Esophagus squamous epithelium (tissue), 5 donors: ENCODE measurements at places on chromosomes 5 and 9.

GRCh38 chr5:82861701-82862100 is 215.5 kb downstream of the TMEM167A start:
- no peak for DNase-seq

DNA sequence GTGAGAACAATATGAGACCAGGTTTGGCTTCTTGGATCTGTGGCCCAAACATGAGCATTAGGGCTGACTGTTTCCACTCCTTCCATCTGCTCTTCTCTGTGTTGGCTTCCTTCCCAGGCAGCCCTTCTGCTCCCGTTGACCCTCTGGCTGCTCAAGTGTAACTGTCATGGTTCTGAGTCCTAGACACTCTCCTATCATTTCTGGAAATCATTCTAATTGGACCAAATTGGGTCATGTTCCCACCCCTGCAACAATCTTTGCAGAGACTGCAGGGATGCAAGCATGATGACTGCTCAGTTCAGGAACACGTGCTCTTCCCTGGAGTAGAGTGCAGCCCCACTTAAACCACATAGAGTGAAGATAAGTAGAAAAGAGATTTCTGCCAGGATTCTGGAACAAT is 741.4 kb downstream of the TAF11L14 start:
- DNase-seq = no peak

DNA sequence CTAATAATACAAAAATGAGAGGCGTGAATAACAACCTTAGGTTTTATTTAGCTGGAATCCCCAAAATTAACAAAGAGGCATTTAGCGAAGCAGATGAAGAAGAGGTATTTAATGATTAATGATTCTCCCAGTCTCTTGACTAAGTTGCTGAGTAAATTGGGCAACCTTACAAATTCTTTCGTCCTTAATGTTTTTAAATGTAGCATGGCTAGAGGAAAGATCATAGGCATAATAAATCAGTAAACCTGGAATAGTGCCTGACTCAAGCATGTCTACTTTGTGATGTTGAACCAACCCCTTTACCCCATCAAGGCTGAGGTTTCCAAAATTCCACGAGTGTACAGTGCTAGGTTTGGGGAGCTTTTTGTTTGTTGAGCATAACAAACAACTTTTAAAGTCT is 7.9 kb downstream of the BHMT start:
- DNase-seq = no peak

DNA sequence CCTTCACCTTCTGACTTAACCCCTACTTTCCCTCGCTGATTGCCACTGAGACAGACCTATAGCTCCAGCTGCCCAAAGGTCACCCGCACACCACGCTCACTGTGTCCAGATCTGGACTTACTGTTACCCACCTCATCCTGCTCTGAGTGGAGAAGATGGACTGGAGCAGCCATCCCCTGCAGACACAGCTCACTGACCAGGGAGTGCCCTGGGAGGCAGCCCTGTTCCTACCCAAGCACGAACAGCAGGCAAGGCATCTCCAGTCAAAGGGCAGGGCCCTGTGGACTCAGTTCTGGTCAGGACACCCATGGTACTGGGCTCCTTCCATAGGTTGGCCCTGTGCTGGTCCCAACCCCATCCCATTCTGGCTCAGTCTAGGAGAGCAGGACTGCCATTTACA is 9.5 kb upstream of the BARX1 start:
- no peak for DNase-seq

DNA sequence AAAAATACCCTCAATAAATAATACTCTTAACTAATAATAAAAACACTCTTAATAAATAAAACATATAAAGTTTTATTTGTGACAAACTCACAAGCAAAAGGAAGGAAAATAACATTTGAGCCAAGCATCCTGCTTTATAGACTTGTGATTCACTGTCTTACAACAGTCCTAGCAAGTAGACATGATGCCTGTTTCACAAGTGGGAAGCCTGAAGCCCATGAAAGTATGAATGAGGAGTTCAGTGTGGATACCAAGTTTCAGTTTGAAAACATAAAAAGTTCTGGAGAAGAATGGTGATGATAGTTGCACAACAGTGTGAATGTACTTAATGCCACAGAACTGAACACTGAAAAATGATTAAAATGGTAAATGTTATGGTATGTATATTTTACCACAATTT is 10.9 kb downstream of the HABP4 start:
- DNase-seq = no peak

DNA sequence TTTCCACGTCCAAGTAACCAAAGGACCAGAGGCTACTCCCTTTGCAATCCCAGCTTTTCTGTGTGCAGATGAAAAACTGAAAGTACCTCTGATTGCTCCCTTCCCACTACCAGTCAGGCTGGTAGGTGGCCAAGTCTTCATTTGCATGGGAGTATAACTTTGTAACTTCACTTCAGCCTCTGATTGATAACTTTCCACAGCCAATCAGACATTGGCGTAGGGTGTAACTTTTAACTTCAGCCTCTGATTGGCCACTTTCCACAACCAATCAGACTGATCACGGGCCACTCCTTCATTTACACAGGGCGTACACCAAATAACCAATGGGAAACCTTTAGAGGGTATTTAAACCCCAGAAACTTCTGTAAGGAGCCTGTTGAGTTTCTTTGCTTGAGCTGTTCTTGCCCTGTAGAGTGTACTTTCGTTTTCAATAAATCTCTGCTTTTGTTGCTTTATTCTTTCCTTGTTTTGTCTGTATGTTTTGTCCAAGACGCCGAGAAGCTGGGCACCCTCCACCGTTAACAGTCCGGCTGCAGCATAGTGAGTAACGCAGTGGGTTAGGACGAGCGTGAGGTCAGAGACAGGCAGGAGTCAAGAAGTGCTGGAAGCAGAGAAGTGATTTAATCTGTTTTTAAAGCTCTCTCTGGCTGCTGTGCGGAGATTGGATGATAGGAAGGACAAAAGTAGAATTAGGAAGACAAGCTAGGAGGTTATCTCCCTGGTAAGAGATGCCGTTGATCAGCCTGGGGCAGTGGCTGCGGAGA is 3.5 kb upstream of the EXOSC2 start:
- no peak for DNase-seq

- DNase-seq = no peak
Measured at GRCh38 chr5:123180676-123181393, 91.8 kb downstream of the PRDM6 start.

DNA sequence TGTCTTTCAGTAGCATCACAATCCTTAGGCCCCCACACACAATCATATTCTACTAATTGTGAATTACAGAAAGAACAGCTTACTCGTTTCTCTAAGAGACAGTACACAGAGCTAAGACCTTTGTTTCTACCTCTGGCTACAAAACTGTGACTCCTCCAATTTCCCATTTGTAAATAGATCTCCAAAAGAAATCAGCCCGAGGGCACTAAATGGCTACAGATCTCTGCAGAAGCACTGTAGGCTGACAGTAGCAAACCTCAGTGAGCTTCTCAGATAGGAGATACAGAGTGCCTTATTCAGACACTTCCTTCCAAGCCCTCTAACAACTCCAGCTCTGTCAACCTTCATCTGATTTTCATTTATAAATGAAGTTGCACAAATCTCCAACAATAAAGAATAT is 51.0 kb downstream of the EFNA5 start:
- DNase-seq = no peak

GRCh38 chr9:95103281-95103771 is 214.2 kb downstream of the FANCC start:
- no peak for DNase-seq

GRCh38 chr5:151051066-151051930 is 29.5 kb downstream of the TNIP1 start:
- DNase-seq = no peak

DNA sequence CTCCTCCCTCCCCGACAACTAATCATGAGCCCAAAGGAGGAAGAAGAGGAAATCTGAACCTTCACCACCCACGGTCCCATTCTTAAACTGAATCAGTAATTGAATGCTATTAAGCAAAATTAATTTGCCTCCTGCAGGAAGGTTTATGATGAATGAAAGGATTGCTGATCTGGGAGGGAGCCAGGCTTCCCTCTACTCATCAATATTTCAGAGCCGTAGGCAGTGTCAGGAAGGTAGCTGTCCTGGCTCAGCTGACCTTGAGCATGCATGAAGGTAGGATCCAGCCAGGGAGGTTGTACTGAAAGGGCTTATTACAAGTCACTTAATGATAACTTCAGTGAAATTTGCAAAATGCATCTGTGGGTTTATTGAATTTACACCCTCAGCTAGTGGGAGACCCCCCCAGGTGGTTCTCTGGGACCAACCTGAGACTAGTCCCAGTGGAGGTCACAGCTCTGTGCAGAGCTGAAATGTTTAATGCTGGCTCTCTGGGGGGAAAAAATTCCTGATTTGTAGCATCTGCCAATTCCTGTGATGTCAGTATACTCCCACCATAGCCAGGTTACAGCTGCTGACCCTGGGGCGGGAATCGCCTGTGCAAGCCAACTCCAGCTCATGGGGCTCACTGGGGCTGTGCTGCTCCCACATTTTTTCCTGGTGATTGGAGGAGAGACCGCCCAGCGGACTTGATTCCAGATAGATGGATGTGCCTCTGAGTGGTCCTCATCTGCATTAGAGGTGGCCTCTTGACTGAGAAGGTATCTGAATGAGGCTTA is 47.9 kb upstream of the NCS1 start:
- no peak for DNase-seq

DNA sequence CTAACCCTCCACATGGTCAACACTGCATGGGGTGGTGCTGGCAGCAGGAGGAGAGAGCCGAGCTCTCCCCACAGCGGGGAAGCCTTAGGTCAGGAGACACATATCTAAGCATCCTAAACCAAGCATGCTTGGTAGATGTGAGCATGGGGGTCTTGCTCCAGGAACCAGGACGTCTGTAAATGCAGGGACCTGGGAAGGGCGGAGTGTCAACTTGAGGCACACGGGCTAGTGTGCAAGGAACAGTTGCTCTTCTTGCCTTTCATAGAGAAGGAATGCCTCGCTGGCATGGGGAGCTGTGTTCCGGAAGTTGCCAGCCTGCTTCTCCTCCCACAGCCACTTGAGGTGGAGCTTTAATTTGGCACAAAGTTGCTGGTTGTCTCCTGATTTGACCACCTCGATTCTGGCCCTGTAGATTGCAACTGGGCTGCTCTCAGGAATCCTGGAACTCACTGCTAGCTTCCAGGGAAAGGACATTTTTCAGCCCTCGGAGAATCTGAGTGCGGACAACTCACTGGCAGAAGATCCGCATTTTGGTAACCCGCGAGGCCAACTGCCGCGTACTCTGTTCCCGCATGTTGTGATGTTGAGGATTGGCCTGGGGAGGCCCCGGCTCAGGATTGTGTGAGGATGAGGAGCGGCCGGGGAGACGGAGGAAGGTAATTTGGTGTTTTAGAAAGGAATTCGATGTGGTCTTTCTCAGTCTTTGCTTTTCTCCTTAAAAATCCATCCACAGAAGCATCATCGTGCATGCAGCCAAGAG is 370.3 kb upstream of the IRX1 start:
- DNase-seq = no peak

DNA sequence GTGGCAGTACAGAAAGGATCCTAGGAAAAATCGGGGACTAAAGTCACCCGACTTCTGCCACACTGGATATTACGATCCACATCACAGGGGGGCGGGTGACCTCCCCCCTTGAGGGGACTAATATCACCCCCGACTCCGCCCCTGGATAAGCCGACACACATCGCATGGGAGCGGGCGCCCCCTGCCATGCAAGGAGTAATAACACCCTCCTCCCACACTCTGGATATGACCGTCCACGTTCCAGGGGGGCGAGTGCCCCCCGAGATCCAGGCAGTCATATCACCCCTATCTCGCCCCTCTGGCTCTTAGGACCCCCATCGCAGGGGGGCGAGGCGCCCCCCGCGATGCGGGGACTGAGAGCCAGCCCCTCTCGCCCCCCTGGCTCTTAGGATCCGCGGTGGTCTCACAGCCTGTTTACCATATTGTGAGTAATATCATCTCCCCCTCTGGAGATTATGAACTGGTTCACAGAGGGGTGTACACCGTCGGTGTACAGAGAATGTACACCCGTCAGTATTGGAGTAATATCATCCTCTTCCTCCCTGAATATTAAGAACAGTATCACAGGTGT is 423.0 kb downstream of the DIRAS2 start:
- DNase-seq = no peak

DNA sequence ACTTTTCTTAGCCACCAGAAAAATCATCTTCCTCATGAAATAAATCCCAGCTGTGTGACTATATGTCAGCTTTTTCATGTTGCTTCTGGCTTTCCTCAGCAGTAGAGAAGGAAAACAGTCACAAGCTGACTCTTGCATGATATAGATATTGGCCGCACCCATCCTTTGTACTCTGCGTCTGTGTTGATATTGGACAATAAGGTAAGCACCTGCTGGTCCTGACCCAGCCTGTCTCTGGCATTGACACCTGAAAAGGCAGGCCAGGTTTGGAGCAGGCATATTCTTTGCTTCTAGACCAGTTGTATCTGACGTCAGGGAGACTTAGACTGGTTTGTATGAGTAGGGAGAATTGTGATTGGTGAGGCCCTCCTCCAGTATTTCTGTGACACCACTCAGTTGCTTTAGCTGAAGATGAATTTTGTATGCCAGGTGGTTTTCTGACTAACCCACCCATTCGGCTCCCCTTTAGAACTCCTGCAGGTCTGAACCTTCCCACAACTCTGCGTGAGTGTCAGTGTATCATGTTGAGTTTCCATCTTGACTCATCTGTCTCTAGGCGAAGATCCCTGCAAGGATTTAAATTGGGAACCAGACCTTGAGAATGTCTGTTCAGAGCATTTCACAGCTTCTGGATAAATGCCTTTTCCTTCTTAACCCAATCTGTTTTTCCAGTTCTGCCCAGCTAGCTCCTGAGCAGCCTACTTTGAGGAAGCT is 151.2 kb upstream of the RUSC2 start:
- no peak for DNase-seq

DNA sequence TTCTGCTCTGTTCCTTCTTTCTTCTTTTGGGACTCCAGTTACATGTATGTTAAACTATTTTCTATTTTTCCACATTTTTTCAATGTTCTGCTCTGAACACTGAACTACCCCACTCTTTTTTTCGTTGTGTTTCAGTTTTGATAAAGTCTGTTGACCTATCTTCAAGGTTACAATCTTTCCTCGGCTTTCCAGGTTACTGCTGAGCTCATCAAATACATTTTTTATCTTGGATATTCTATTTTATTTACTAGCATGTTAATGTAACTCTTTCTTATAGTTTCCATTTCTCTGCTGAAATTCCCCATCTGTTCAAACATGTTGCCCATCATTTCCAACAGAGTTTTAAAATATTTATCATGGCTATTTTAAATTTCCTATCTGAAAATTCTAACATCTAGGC is 13.8 kb downstream of the NEUROG1 start:
- DNase-seq = no peak
